A673 (cell line): ENCODE measurements at places on chromosomes 11 and 22. TPM values are rescaled to one million over a fixed set of nuclear protein-coding genes. Genes with fewer than 3 reads are reported as not detected.

GRCh38 chr22:32527756-32528155 is 53.1 kb downstream of the FBXO7 start:
- H3K4me3 ChIP-seq: no peak overlapping the region
- no peaks in the 10 kb centered on the region for H3K36me3 ChIP-seq
- H3K27me3 ChIP-seq: peaks cover 4% of the 10 kb centered on the region
- no peak overlapping the region for H3K27ac ChIP-seq
- H3K4me1 ChIP-seq: peaks cover 6% of the 10 kb centered on the region
- DNase-seq: no peak

GRCh38 chr11:130729678-130730300 is 186.5 kb downstream of the SNX19 start:
- no peak overlapping the region for H3K4me3 ChIP-seq
- H3K27ac ChIP-seq: no peak overlapping the region
- H3K4me1 ChIP-seq: no peaks in the 10 kb centered on the region

GRCh38 chr11:124608147-124608546 is 3.1 kb upstream of the PANX3 start:
- H3K4me3 ChIP-seq: no peak overlapping the region
- no peak for DNase-seq
- no peaks in the 10 kb centered on the region for H3K36me3 ChIP-seq
- H3K4me1 ChIP-seq: peaks cover 12% of the 10 kb centered on the region
- H3K27ac ChIP-seq: no peak overlapping the region
- no peaks in the 10 kb centered on the region for H3K27me3 ChIP-seq

The TEAD1 gene
- 74.6 and 81.8 TPM in 2 replicates for total RNA-seq

- H3K36me3 ChIP-seq: no peaks in the 10 kb centered on the region
- H3K27me3 ChIP-seq: no peaks in the 10 kb centered on the region
- no peak overlapping the region for H3K27ac ChIP-seq
Observed at GRCh38 chr22:42692239-42693054, 28.2 kb downstream of the A4GALT start.
